ENCODE measurements at places on chromosomes 7 and 10.
A peak's percentile ranks its signal among the peaks of the same experiment; 100 is the strongest.

DNA sequence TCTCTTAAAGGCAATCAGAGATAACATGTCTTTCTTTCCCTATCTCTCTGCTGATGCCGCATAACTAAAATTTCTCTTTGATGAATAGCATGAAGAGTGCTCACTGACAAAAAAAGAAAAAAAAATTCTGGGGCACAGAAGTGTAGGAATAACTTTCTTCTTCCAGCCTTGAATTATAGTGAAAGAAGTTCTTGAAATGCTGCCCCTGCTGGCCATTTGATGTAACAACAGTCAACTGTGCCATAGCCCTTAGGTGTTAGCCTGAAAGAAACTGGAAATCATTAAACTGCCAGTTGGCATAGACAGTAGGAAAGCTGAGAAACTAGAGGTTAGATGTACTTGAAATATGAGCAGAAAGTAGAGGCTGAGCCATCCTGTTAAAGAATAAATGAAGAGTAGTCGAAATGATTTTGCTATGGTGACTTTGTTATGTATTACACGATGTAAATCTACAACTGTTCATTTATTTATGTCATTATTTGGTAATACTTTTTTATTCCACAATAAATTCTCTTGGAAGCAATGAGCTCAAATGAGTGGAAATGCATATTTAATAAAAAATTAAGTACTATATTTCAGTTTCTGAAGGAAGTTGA is 48.3 kb upstream of the FAM171A1 start:
- no peak for DNase-seq

- peak; percentile 40 for DNase-seq
These were observed 88.5 kb downstream of the ADCY1 start for GRCh38 chr7:45662540-45663166.

DNA sequence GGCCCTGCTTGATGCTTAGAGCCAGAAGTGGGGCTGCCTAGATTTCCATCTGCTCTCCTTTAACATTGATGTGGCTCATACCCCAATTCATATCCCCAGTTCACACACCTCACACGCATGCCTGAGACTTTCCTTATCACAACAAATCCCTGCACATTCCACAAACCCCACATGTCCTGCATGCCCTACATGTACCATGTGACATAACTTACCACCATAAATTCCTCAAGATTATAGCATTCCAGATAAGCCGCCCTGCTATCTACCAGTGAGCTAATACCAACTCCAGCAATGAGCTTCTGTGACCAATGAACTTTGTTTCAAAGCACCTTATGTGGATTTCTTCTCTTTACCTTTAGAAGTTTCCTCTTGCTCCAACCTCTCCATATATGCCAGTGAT is 104.7 kb upstream of the RAB11FIP2 start:
- DNase-seq, result no peak

GRCh38 chr10:1412531-1413189 is 324.7 kb downstream of the ADARB2 start:
- no peak for DNase-seq

DNA sequence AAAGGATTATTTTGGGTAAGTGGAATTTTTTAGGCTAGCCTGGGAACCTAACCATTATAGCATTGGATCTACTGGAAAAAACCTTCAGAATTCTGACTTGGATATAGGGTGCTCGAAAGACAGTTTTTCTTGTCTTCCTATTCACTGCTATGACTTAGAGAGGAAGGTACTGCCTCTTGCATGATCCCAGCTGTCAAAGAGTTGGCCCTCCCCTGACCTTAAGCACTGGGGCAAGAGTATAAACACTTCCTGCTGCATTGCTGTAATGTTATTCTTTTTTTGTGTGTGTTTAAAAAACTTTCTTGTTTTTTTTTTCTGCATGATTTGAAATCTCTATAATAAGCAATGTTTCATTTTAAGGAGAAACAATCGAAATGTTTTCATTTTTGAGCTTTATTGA is 113.0 kb downstream of the LRMDA start:
- no peak for DNase-seq

- DNase-seq, result no peak
These were observed 124.0 kb downstream of the SDK1 start for GRCh38 chr7:3425087-3425486.

- DNase-seq, result no peak
These were observed 73.0 kb upstream of the LEP start for GRCh38 chr7:128167791-128168666.

DNA sequence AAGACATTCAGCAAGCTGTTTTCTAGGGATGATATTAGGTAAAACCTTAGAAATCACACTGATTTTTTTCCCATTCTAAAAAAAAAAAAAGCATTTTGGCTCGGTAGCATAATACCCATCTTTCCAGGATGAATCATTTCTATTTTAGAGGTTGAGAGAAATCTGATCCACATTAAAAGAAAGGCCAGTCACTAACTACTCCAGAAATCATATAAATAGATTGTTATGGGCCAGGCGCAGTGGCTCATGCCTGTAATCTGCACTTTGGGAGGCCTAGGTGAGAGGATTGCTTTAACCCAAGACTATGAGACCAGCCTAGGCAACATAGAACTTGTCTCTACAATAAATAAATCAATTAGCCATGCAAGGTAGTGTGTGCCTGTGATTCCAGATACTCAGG is 164.3 kb downstream of the BAMBI start:
- no peak for DNase-seq

DNA sequence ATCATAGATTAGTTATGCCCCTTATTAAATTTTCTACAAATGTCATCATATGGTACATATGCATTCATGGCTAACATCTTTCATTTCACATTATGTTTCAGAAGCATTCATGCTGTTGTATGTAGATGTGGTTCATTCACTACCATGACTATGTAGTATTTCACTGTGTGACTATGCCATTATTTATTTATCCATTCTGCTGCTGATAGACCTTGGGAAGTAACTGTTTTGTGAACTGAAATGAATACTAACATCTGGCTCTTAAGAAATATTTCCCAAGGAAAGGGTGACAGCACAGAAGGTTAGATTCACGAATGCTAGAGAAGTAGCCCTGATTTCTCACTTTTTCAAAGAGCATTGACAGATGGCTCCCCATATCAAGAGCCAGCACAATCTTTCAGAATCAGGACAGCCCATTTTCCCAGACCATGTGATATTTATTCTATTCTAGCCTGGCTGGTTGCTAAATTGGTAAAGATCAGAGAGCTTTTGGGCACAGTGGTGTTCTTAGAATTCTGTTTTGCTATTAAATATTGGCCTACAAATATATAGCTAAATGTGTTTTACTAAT is 157.4 kb downstream of the DYNC1I1 start:
- no peak for DNase-seq

GRCh38 chr10:49749556-49750491 is 12.3 kb downstream of the OGDHL start:
- DNase-seq, result no peak

GRCh38 chr7:141280100-141280499 is 206.2 kb downstream of the TMEM178B start:
- no peak for DNase-seq

GRCh38 chr10:60613434-60613833 is 164.8 kb upstream of the CDK1 start:
- DNase-seq, result no peak

- no peak for DNase-seq
These were observed 144.4 kb downstream of the PKD1L1 start for GRCh38 chr7:47803846-47804245.

- no peak for DNase-seq
These were observed 911 bp upstream of the ZP3 start for GRCh38 chr7:76423666-76424412.

- DNase-seq, result no peak
These were observed 51.0 kb downstream of the ASB4 start for GRCh38 chr7:95536656-95537311.

DNA sequence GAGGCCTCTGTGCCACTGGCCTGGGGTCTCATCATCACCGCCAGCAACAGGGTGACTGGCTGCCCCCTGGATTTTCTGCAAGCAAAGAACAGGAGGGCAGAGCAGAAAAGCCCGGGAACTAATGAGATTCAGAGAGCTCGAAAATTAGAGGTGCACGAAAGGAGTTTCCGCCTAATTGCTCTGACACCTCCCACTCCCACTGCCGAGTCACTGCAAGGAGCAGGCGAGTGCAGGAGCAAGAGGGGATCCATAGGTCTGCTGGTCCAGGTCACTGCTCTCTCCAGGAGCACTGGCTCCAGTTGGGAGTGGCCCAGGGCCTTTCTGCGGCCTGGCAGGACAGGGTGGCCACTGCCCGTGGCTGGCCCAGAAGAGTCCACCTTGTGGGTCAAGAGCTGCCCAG is 276.2 kb downstream of the KCNMA1 start:
- no peak for DNase-seq

DNA sequence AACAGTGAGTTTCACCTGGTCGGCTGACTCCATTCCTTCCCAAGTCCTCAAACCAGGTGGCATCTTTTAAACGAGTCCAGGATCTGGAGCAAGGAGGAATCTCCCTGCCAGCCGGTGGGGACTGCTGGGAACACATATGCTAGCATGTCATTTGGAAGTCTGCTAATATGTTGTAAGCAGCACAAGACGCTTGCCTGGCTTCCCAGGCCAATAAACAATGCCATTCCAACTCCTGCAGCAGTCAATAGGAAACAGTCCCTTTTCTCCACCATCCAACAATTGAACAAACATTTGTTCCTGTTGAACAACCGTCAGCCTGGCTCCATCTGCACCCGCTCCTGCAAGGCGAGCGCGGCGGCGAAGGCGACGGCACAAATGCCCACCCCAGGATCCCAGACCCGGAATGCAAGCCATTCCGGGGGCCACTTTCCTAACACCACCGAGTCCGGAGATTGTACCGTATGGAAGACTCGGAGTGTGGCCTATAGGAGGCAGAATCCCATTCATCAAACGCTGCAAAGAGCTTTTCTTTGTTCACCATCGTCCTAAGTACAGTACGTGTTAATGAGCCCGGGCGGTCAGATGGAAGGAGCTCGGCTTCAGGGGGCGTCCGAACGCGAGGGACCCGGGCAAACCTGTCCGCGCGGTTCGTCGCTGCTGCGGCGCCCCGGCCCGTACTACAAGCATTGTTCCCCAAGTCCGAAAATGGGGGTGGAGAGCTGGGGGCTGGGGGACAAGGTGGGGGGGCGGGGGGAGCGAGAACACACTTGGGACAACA is 1.6 kb downstream of the FAM53B start:
- no peak for DNase-seq

- DNase-seq, result no peak
These were observed 612.1 kb upstream of the MGMT start for GRCh38 chr10:128854963-128855362.

- DNase-seq, result no peak
These were observed 72.5 kb upstream of the ANKRD1 start for GRCh38 chr10:90993340-90993739.

DNA sequence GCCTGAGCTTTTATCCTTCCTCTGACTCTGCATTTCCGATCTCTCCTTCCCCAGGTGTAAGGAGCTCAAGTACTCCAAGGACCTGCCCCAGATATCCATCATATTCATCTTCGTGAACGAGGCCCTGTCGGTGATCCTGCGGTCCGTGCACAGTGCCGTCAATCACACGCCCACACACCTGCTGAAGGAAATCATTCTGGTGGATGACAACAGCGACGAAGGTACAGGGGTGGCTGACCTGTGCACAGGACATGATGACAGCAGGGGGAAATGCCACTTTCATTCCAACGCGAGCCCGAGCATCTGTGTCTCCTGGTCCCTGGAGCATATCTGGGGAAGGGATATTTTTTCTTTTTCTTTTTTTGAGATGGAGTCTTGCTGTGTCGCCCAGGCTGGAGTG is 256.2 kb downstream of the GALNT17 start:
- no peak for DNase-seq

- DNase-seq, result no peak
These were observed 21.4 kb upstream of the LEP start for GRCh38 chr7:128219636-128220035.

GRCh38 chr7:105649727-105650381 is 68.6 kb upstream of the EFCAB10 start:
- DNase-seq, result no peak

- no peak for DNase-seq
These were observed 53.2 kb upstream of the TFEC start for GRCh38 chr7:116083796-116084195.

GRCh38 chr10:37685741-37686683 is 171.4 kb downstream of the ZNF248 start:
- DNase-seq, result no peak

- no peak for DNase-seq
These were observed 66.3 kb downstream of the PHF14 start for GRCh38 chr7:11039974-11040373.

DNA sequence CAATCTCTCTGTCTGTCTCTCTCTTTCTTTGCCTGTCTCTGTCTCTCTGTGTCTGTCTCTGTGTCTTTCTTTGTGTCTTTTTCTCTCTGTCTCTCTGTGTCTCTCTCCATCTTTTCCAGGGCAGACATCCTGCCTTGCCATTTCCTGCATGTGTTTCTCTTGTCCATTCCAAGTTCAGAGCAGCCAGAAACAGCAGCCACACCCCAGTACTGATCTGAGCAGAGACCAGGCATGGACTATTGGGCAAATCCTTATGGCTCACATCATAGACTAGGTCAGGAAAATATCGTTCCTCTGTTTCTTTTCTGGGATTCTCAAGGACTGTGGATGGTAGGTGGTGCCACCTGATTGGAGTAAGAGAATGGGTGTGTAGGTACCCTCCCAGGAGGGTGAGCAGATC is 95.8 kb downstream of the RAMP3 start:
- DNase-seq, result no peak

- no peak for DNase-seq
These were observed 20.5 kb upstream of the FZD1 start for GRCh38 chr7:91243591-91244301.

GRCh38 chr7:151313857-151314256 is 27.8 kb upstream of the NUB1 start:
- DNase-seq, result no peak

- DNase-seq, result no peak
These were observed 69.8 kb downstream of the TCF7L2 start for GRCh38 chr10:113019692-113020474.

DNA sequence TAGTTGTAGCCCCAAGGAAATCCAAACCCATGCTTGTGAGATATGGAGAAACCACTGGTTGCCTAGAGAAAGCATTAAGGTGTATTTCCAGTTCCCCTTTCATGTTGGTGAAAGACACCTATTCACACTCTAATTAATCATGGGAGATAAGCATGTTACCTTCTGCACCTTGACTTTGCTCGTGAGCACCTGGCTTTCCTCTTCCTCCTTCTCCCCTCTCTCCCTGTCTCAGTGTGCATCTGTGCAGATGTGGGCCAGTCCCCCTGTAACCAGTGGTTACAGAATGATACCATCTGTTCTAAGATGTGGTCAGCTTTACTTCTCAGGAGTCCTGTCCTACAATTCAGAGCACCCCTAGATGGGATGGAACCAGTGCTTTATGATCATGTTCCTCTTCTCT is 160.6 kb downstream of the LCOR start:
- DNase-seq, result no peak

DNA sequence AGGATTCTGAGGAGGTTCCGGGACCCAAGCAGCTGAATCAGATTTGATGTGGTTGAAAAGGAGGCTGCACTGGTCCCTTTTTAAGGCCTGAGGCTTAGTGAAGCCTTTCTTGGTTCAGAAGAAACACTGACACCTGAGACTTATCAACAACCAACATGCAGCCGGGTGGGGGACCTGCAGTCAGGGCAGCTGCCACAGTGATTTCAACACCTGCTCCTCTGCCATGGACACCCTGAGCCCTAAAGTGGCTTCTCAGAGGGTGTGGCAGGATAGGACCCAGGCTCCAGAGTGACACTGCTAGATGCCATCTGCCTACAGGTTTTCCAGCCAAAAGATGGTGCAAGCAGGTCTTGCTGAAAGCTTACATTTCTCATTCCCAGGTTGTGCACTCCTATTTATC is 99.3 kb downstream of the COL13A1 start:
- DNase-seq, result no peak

GRCh38 chr10:79390551-79391229 is 43.4 kb downstream of the PPIF start:
- DNase-seq, result no peak
